Stimulated activated CD4-positive, alpha-beta T cell treated with anti-CD3 and anti-CD28 coated beads, Interleukin-15, amount 100 ng/mL, for 48 hours (primary cell): ENCODE measurements at places on chromosomes 2 and 18.

DNA sequence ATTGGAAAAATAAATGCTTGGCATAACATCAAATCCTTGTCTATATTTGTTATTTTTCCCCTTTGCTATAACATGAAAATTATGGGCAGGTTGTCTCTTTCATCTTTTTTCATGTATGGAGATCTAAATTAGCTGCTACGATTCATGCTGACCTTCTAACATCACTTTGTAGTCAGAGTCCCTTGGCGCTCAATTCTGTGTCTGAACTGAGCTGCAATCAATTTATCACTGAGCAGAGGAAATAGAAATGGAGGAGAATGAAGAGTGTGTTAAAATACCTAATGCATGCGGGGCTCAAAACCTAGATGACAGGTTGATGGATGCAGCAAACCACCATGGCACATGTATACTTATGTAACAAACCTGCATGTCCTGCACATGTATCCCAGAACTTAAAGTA, 168.9 kb downstream of the CDH7 start:
- DNase-seq: no peak

DNA sequence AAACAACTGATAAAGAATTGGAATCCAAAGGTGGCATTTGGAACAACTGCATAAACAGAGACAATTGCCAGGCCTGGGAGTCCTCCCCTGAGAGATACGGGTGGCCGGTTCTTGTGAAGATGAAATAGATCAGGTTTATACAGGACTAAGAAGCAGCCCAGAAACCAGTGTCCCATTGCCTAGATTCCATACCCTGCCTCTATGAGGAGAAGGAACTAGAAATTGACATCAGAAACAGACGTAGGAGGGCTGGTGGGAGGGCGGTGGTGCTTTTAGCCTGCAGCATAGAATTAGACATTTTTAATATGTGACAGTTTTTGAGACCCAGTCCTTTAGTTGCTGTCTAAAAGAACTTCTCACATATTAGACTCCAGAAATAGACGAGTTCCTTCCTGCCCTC, 11.8 kb upstream of the SH3BP4 start:
- DNase-seq: no peak

- DNase-seq: no peak
These were observed 123.5 kb downstream of the MBD2 start for GRCh38 chr18:54100920-54101470.

DNA sequence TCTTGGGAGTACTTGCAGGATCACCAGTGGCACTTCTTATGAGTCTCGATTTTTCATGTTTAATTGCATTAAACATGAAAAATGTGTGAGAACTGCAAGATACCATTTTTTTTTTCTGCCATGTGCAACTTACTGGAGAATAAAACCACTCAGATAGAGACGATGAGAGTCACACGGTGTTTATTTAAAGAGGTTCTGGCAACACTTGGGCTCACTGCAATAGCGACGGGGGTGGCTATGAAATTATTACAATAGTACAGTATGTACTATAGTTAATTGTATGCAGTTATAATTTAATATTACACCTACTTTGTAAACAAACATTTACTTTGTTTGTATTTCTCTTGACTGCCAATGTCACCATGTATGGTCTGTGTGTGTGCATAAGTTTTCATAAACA, 479.8 kb downstream of the NUP35 start:
- no peak for DNase-seq

- DNase-seq: no peak
These were observed 8.0 kb upstream of the ITGB6 start for GRCh38 chr2:160207804-160208654.

DNA sequence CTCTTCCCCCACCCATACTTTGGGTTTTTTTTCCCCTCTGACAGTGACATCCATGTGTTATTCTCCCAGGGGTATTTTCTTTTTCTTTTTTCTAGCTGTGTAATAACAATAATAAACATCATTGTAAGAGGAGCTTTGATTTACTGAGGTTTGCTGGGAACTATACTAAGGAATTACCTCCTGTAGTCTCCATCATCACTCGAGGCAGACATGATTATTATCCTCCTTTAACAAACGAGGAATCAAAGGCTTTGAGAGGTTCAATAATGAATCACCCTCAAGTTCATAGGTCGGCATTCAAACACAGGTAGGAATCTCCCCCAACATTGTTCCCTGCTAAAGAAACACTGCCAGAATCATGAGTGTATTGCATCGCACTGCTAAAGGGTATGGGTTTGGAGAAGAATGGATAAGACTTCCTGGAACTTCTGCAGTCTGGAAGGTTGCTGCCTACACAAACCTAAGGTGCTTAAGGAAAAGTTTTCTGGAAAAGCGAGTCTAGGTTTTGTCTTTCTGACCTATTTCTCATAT, 260.2 kb upstream of the SESTD1 start:
- no peak for DNase-seq

DNA sequence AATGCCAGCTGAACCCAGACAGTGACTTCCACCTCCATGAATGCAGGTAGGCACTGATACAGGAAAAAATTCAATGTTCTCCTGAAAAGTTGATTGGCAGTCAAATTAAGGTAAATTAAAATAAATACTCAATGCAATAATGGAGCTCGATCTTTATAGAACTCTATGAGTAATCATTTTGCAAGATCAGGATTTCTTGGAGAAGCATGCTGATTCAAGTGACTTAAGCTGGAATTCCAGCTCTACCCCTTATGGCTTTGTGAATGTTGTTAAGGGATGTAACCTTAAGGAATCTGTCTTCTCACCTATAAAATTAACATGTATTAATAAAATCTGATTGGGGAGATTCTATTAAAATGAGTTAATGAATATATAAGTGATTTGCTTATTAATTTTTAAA, 145.1 kb downstream of the QPCT start:
- DNase-seq: no peak

- DNase-seq: no peak
These were observed 246.7 kb upstream of the GULP1 start for GRCh38 chr2:188045016-188045415.
